Pancreas (tissue), 10 donors: ENCODE measurements at places on chromosomes 16 and 17.

DNA sequence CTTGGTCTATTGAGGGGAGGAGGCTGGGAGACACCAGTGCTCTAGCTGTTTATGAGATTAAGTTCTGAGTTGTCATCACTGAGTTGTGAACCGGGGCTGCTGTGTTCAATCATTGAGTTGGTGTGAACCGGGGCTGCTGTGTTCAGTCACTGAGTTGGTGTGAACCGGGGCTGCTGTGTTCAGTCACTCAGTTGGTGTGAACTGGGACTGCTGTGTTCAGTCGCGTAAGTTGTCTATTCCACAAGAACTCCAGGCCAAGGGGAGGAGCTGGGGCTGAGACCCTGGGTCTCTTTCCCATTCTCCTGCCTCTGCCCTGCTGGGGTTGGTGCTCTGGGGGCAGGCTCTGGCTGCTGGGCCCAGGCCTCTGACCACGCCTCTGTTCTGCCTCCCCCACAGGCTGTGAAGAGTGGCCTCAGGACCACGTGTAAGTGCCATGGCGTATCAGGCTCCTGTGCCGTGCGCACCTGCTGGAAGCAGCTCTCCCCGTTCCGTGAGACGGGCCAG lies 24.5 kb downstream of the WNT9B start:
- DNase-seq: no peak

DNA sequence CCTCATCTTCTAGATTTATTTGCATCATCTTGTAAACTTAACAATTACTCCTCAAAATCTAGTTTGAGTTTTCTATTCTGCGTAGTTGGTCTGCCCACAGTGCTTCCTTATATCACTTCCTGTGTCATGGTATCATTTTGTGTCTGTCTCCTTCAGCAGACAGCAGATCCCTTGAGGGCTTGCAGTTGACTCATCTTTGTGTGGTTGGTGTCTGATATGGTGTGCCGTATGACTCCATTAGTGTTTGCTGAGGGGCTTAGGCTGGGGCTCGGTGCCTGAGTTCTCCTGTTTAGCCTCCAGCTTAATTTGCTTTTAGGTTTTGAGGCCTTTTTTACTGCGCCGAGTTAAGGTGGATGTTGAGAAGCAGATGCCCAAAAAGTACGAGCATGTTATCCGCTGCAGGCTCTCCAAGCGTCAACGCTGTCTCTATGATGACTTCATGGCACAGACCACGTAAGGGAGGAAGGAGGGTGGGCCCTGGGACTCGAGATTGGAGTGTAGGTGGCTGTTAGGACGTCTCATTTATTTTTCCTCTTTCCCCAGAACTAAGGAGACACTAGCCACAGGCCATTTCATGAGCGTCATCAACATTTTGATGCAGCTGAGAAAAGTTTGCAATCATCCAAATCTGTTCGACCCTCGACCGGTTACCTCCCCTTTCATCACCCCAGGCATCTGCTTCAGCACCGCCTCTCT lies 16.9 kb downstream of the SRCAP start:
- DNase-seq: no peak

- no peak for DNase-seq
These were observed 23.1 kb upstream of the TMEM98 start for GRCh38 chr17:32904891-32905290.

DNA sequence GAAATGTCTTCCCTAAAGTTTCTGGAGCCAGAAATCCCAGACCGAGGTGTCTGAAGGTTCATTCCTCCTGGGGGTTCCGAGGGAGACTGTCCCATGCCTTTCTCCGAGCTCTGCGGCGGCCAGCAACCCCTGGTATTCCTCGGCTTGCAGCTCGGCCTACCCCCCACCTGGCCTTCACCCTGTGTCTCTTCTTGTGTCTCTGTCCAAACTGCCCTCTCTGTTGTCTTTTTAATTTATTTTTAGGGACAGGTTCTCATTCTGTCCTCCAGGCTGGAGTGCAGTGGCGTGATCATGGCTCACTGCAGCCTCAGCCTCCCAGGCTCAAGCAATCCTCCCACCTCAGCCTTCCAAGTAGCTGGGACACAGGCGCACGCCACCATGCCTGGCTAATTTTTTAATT lies 211.7 kb downstream of the SEC14L1 start:
- peak; percentile 6 for DNase-seq

- no peak for DNase-seq
These were observed 1.3 kb downstream of the USP36 start for GRCh38 chr17:78839235-78839761.

GRCh38 chr17:77794846-77795245 lies 163.7 kb upstream of the TNRC6C start:
- DNase-seq: no peak

DNA sequence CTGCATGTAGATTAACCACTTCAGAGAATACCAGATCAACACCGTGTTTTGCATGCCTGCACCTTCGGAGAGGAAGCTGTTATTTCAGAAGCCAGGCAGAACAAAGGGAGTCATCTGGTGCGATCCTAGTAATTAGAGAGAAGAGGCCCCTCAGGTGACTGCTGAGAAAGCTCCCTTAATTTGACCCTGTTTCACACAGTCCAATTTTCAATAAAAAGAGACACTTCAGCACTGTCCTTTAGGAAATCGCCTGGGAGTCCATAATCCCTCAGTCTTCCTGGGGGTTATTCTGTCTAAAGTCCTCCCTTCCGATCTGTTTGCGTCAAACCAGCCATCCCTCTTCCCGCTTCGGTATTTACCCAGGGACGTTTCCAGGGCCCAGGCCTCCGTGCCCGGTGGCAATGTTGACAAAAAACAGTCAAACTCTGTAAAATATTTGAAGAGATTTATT lies 23.4 kb upstream of the TNRC6C start:
- DNase-seq: no peak

GRCh38 chr16:54118846-54119245 lies 167.7 kb downstream of the IRX3 start:
- no peak for DNase-seq

- DNase-seq: no peak
These were observed 14.3 kb upstream of the ARL4D start for GRCh38 chr17:43384476-43384862.

GRCh38 chr16:48350736-48351135 lies 34.5 kb downstream of the SIAH1 start:
- no peak for DNase-seq

GRCh38 chr16:67716097-67716496 lies 3.0 kb downstream of the GFOD2 start:
- DNase-seq: no peak

DNA sequence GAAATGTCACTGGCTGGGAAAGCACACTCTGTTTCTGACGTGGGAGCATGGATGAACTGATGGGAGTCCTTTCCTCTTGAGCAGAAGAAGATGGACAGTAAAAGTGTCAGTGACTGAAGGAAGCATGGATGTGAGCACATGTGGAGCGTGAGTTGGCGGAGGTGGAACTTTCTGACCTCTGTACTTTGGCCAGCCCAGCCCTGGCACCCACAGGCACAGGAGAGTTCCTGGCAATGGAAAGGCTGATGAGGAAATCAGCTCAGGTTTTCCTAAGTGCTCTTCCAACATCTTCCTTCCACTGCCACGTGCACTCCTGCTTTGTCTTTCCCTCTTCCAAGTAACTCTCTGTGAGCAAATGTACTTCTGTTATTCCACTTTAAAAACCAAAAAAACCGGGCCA lies 276.8 kb downstream of the NTN1 start:
- DNase-seq: no peak

DNA sequence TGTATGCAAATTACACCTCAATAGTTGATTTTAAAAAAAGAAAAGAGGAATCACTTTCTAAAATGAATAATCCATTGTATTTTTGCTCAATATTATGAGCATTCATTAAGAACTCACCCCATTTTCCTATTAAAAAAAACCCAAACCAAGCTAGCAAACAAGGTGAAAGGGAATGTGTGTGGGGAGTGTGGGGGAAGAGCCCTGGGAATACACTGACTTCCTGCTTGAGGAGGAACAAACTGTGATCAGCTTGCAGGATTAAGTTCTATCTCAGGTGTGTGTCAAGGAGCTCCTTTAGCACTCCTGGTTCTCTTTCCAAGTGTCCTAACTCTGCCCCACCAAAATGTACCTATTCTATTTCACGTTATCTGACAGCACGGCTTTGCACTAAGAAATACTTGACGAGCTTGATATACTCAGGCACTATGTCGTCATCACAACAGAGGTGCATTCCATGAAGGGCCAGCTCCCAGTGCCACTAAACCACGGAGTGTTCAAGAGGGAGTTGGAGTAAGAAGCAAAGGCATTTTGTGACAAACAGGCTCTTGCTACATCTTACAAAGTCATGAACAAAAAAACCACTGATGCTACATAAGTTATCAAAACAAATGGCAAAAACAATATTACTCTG lies 73.2 kb downstream of the MYH10 start:
- no peak for DNase-seq

DNA sequence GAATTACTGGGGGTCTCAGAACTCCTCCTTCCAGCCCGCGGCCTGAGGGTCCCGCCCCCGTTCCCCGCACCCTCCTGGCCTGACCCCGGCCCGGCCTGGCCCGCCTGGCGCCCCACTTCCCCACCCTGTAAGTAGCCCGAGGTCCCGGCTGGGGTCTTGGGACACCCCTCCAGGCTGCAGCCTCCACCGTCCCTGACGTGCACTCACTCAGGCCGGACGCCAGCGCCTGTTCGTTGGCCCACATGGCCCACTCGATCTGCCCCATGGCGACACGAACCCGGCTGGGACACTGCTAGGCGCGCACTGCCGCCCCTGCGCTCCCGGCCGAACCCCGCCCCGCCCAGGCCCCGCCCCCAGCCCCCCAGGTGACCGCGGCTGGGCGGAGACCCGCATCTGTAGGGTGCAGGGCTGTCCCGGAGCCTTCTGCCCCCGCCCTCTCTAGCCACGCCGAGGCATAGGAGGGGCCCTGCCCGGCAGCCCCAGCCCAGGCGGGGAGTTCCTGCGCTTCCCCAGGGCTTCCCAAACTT lies at the start of gene CYBA:
Gene CYBA, minus strand, starts transcription at position 305 of the 527 bp plus-strand sequence. Its CDS starts 40 bp downstream, at position 265.
- peak; percentile 59 for DNase-seq

- no peak for DNase-seq
These were observed 61.7 kb upstream of the XYLT1 start for GRCh38 chr16:17532338-17532995.

GRCh38 chr16:81493755-81494433 lies 49.3 kb downstream of the CMIP start:
- peak; percentile 91 for DNase-seq

DNA sequence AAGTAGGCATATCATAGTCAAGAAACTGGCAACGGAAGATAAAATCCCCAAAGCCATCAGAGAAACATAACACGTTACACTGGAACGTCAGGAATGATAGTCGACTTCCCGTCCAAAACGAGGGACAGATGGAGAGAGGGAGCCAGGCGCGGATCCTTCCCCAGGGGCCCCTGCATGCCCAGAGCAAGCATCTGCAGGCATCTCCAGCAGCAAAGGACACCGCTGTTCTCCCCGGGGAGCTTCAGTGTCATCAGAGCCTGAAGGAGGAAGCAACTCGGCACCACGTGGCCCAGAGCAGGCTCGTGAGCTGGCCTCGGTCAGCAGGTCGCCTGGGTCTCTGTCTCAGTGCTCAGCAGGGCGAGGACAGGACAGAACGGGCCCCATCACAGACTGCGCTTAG lies 50.1 kb downstream of the LMF1 start:
- DNase-seq: no peak

- peak; percentile 21 for DNase-seq
These were observed 706 bp downstream of the SHISA6 start for GRCh38 chr17:11241611-11242226.

- DNase-seq: no peak
These were observed 126.6 kb upstream of the MED13 start for GRCh38 chr17:62191390-62192361.

- DNase-seq: no peak
These were observed 943 bp downstream of the DYNC1LI2 start for GRCh38 chr16:66750279-66751052.

GRCh38 chr16:30394592-30395154 lies 547 bp upstream of the ZNF48 start:
- DNase-seq: no peak

DNA sequence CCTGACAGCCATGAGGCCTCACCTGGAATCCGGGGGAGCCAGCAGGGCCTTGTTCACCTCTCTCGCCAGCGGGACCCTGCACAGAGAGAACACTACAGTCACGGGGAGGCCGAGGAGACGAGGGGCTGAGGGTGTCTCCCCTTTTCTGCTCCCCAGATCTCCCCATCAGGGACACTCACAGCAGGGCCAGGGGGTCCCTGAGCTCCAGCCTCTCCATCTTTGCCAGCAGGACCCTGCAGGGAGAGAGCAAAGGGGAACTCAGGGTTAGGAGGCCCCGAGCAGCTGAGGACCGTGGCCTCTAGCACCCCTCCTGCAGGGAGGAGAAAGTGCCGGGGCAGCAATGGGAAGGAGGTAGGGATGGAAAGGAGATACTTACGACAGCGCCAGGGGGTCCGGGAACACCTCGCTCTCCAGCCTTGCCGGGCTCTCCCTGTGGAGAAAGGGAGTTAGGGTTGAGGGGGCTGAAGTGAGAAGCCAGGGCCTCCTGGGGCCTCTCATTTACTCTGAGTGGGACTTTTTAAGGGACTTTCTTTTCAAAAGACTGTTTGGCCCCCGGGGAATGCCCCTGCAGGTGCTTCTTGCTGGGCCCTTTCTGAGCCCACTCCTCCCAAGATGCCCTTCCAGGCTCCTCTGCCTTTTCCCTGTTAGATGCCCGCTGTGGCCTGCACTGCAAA lies 8.7 kb downstream of the COL1A1 start:
- no peak for DNase-seq

- no peak for DNase-seq
These were observed 43.1 kb downstream of the HS3ST3A1 start for GRCh38 chr17:13558588-13558987.

DNA sequence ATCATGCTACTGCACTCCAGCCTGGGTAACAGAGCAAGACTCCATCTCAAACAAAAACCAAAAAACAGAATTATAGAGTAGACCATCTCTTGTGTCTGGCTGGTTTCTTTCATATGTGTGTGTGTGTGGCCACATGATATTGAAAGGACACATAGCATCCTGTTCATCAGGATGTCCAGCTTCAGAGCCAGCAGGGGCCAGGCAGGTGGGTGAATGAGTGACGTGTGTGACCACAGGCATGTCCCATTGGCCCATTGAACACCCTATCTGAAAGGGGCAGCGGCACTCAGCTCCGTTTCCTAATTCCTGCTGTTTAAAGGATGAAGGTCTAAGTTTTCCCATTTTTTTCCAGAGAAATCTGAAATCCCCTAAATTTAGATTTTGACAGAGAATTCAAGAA lies 174.2 kb downstream of the PRKCB start:
- no peak for DNase-seq

DNA sequence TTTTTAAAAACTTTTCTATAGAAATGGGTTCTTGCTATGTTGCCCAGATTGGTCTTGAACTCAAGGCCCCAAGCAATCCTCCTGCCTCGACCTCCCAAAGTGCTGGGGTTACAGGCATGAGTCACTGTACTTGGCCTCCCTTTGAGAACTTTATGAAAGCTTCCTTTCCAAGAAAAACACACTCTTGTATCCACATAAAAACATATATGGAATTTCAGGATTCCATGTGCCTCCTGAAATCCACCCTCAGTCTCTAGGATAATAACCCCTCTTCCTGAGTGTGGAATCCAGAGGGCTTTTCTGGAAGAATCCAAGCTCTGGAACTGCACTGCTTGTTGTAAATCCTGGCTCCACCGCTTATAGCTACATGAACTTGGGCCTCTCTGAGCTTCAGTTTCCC lies 53.2 kb upstream of the MRTFB start:
- DNase-seq: no peak

GRCh38 chr17:77493238-77493820 lies 352.6 kb downstream of the SEC14L1 start:
- DNase-seq: no peak

- no peak for DNase-seq
These were observed 93.5 kb downstream of the WWP2 start for GRCh38 chr16:69855592-69855991.

GRCh38 chr16:4506450-4506849 lies 30.3 kb downstream of the HMOX2 start:
- DNase-seq: peak; percentile 56

- DNase-seq: no peak
These were observed 23.4 kb upstream of the METRNL start for GRCh38 chr17:83055911-83056582.
